ENCODE measurements at places on chromosomes 12 and 14. TPM values are rescaled to one million over a fixed set of nuclear protein-coding genes. Genes with fewer than 3 reads are reported as not detected.

DNA sequence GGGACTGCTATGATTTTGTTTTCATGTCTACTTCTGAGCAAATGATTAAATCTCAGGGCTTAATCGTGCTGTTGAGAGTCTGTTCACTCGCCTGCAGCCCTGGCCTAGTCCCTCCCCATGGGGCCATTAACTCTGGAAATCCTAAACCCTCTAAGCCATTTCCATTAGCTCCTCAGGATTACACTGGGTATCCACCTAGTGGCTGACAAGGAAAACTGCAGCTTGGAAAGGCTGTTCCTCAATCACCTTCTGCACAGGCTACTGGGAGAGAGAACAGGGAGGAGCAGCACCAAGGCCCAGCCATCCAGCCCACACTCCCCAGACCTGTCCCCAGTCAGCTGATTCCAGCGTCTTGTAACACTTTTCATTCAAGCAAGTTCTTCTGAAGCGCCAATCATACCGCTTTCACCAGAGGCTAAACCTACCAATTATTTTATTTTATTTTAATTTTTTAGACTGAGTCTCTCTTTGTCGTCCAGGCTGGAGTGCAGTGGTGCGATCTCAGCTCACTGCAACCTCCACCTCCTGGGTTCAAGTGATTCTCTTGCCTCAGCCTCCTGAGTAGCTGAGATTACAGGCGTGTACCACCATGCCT lies 48.7 kb downstream of the NEUROD4 start:
- H3K27me3 ChIP-seq: peaks cover 4% of the 10 kb centered on the region
- H3K4me1 ChIP-seq: no peaks in the 10 kb centered on the region
- no peaks in the 10 kb centered on the region for H3K36me3 ChIP-seq
- H3K27ac ChIP-seq: no peak overlapping the region
- peak; percentile 22 for DNase-seq

GRCh38 chr14:97116546-97116945 lies 319.4 kb downstream of the VRK1 start:
- no peak overlapping the region for H3K27ac ChIP-seq
- DNase-seq: no peak
- no peak overlapping the region for H3K4me3 ChIP-seq
- H3K36me3 ChIP-seq: no peaks in the 10 kb centered on the region
- peaks cover 34% of the 10 kb centered on the region for H3K4me1 ChIP-seq
- H3K27me3 ChIP-seq: no peaks in the 10 kb centered on the region

SRRM4 gene
- not detected for total RNA-seq

ST8SIA1 gene
- 3.1 TPM for total RNA-seq

DNA sequence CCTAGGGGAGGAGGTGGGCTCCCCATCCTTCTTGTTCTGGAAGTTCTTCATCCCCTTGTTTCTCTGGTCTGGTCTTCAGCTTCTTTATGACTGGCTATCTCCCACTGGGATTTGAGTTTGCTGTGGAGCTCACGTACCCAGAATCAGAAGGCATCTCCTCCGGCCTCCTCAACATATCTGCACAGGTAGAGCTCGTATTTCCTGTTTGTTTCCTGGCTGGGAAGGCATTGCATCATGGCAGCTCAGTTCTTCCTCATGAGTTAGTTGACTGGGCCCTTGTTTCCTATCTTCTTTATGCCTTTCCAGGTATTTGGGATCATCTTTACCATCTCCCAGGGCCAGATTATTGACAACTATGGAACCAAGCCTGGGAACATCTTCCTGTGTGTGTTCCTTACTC lies 19.8 kb downstream of the ERG28 start:
- H3K36me3 ChIP-seq: no peaks in the 10 kb centered on the region
- H3K27ac ChIP-seq: no peak overlapping the region
- no peak for DNase-seq
- no peaks in the 10 kb centered on the region for H3K4me1 ChIP-seq
- no peaks in the 10 kb centered on the region for H3K27me3 ChIP-seq

DNA sequence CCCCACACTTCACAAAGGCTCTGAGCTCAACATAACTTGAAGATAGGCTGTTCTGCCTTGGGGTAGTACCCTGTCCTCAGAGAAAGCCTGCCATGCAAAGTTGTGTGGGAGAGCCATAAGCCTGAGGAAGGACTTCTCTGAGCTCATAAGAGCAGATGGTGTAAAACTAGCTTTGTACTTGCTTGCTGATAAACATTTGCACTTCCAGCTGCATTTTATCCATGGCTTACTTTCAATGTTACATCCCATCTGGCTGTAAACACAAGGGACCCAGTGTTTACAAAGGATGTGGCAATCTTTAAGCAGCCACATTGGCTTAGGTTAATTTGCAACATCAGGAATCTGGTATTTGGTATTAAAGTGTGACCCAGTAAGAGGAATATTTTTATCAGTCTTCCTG lies 258.1 kb downstream of the IPO8 start:
- H3K27me3 ChIP-seq: no peaks in the 10 kb centered on the region
- no peak overlapping the region for H3K4me3 ChIP-seq
- H3K4me1 ChIP-seq: no peaks in the 10 kb centered on the region
- no peak overlapping the region for H3K27ac ChIP-seq

ZNF705A gene
- not detected for total RNA-seq

- peaks cover 3% of the 10 kb centered on the region for H3K4me1 ChIP-seq
- no peaks in the 10 kb centered on the region for H3K27me3 ChIP-seq
- no peak overlapping the region for H3K27ac ChIP-seq
- no peak overlapping the region for H3K4me3 ChIP-seq
Observed at GRCh38 chr14:103897075-103897947, 30.9 kb upstream of the TDRD9 start.

DNA sequence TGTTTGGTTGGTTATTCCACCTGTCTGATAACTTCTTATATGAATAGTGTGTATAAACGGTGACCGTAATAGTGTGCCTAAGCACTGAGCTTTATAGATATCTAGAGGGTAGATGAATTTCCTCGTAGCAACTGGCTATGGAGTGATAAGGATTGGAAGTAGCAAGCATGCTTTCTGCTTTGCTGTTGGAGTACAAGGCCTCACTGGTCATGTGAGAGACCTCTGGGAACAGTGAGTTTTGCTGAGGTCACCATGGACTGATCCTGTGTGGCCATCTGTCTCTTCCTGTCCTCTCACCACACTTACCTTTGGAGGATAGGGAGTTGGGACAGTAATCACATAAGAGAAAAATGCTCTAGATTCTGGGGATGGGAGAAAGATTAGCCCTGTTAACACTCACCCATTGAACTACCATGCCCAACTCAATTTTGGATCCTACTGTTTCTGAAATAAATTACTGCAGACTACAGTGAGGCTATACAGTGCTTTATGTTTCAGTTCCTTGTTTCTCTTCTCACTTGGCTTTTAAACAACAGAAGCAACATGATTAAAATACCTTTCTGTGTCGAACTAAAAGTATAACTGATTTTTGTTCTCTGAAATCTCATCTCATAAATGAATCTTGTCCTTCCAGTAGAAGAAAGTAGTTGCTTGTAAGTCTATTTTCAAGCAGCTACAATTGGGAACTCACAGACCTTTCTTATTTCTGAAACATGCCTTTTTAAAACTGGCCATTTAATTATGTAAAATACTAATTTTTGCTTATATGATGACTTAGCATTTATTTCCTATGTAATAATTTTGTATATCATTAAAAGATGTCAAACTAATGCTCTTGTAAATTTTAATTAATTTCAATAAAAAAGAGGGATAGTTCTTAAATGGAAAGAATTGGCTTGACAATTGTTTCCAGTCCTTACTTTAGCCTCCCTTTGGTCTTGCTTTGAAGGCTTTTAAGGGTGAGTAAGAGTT lies 8.3 kb downstream of the TMX1 start:
- no peak overlapping the region for H3K4me3 ChIP-seq
- peaks cover 70% of the 10 kb centered on the region for H3K36me3 ChIP-seq
- H3K27ac ChIP-seq: no peak overlapping the region
- no peak for DNase-seq
- peaks cover 28% of the 10 kb centered on the region for H3K4me1 ChIP-seq
- H3K27me3 ChIP-seq: no peaks in the 10 kb centered on the region

B4GALNT1 gene
- 1.4 TPM for total RNA-seq

DNA sequence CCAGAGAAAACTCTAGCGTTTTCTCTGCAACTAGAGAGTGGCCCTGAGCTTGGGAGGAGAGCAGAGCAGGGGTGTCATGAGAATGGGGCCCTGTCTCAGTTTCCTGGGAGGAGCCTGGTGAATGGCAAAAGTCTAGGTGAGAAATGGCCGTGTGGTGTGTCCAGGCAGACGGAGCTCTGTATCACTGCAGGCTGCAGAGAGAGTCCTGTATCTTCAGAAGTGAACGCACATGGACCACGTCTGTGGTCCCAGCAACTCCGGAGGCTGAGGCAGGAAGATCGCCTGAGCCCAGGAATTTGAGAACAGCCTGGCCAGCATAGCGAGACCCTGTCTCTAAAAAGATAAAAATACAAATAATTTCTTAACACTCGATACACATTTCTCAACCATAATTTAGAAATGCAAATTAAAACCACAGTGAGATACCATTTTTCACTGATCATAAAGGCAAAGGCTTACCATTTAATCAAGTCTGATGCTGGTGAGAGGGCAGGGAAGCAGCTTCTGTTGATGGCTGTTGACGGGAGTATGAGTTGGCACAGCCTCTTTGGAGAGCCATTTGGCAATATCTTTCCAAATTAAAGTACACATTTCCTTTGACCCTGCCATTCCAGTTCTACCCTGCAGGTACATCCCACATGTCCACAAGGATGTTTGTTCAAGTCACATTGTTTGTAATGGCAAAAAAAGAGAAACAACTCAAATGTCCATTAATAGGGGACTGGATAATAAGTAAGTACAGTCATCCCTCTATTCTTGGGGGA lies 51.0 kb downstream of the NFKBIA start:
- DNase-seq: no peak
- H3K4me1 ChIP-seq: peaks cover 14% of the 10 kb centered on the region
- no peak overlapping the region for H3K4me3 ChIP-seq

DNA sequence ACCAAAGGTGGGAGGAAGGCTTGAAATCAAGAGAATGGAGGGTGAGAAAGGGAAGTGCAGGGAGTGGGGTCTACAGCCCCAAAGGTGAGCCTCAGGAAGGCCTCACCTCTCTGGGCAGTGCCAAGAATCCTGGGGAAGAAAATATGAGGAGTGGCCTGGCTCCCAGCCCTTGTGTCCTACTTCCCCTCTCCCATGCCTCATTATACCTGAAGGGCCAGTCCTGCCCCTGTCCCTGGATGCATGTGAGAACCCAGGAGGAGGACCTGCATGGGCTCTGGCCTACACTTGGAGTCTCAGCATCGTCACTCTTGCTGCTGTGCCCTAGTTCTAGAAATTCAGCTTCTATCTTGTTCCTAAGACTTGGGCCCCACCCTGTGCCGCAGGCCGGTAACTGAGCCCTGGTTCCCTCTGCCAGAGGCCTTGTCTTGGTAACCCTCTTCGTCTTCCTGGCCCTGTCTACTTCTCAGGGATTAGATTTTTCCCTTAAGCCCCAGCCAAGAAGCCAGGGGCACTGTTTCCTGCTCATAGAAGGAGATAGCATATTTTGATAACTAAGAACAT lies 10.9 kb upstream of the MYH7 start:
- H3K4me3 ChIP-seq: no peak overlapping the region
- no peaks in the 10 kb centered on the region for H3K36me3 ChIP-seq
- H3K27me3 ChIP-seq: peaks cover 7% of the 10 kb centered on the region
- peaks cover 10% of the 10 kb centered on the region for H3K4me1 ChIP-seq
- DNase-seq: peak; percentile 8

DNA sequence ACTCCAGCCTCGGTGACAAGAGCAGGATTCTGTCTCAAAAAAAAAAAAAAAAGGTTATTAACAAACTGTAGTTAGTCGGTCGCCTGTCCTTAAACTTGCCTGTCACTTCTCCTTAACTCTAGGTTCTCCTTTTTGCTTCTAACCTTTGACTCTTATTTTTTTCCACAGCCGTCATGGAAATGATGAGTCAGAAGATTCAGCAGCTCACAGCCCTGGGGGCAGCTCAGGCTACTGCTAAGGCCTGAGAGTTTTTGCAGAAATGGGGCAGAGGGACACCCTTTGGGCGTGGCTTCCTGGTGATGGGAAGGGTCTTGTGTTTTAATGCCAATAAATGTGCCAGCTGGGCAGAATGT lies 418 bp upstream of the MYG1 start:
- H3K36me3 ChIP-seq: peaks cover 64% of the 10 kb centered on the region
- H3K4me1 ChIP-seq: peaks cover 83% of the 10 kb centered on the region
- no peaks in the 10 kb centered on the region for H3K27me3 ChIP-seq

- H3K27me3 ChIP-seq: no peaks in the 10 kb centered on the region
- DNase-seq: no peak
- H3K4me3 ChIP-seq: no peak overlapping the region
- no peaks in the 10 kb centered on the region for H3K4me1 ChIP-seq
- H3K36me3 ChIP-seq: no peaks in the 10 kb centered on the region
- H3K27ac ChIP-seq: no peak overlapping the region
Observed at GRCh38 chr12:114140576-114140975, 174.5 kb upstream of the RBM19 start.

NOVA1 gene
- not detected for total RNA-seq

ALG10 gene
- 18.4 TPM for total RNA-seq

- H3K27me3 ChIP-seq: no peaks in the 10 kb centered on the region
- H3K4me3 ChIP-seq: no peak overlapping the region
- H3K27ac ChIP-seq: no peak overlapping the region
- H3K36me3 ChIP-seq: peaks cover 2% of the 10 kb centered on the region
Observed at GRCh38 chr14:80714474-80714873, 227.1 kb downstream of the CEP128 start.

DNA sequence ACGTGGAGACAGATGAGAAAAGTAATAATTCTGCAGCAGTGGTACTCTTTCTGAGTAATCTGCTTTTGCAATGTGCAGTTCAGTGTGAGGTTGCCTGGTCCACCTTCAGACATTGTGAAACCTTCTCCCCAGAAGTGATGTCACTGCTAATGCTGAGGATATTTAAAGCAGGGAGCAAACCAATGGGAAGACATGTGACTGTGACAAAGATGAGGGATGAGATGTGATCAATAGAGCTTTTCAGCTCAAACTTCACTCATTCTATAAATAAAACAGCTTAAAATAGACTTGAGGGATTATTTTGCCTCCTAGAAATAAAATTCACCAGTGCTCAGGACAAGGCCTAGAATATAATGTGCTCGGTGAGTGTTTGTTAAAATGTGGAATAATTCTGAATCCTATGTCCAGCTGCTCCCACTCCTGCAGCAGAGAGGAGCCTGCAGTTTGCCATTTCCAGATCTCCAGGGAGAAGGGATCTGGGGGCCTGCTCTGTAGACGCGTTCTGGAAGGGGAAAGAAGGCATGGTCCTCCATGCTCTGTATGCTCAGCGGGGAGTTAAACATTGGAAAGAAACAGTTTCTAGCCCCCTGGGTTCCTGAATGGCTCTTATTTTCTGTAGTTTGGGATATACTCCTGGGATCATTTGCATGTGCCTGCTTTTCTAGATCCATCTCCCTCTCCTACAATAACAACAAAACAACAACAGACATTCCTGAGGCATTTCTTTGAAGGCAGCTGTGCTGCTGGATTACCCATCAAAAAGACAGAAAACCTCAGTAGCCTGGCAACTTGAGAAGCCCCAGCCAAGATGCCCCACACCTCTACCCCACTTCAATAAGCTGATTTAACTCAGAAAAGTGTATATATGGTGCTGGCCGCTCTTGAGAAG lies 8.9 kb downstream of the SLC7A8 start:
- H3K36me3 ChIP-seq: no peaks in the 10 kb centered on the region
- H3K27ac ChIP-seq: no peak overlapping the region
- H3K4me3 ChIP-seq: no peak overlapping the region
- H3K4me1 ChIP-seq: no peaks in the 10 kb centered on the region
- H3K27me3 ChIP-seq: peaks cover 24% of the 10 kb centered on the region
- no peak for DNase-seq

All from activated CD4-positive, alpha-beta memory T cell treated with anti-CD3 and anti-CD28 coated beads, Interleukin-2, amount 10 ng/mL, durations not matched to agents 7 days and 5 days (primary cell).